ENCODE measurements at places on chromosomes 4 and X.

- no peak for DNase-seq
Measured at GRCh38 chr4:143163614-143164013, 21.1 kb upstream of the USP38 start.

DNA sequence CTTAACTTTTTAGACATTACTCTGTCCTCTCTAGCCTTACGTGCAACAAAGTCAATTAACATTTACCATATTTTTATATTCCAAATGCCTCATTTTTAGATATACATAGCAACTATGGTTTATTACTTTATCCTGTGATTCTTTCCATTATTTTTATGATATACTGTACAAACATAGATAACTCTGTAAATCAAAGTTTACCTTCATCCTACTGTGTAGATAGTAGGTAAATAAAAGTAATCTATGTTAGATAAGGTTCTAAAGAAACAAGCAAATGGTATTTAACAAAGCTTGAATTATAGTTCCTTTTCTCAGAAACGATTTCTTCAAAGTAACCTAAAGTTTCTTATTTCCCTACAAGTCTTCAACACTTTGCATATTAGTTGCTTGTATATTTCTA lies 350.0 kb downstream of the GALNTL6 start:
- no peak for DNase-seq

GRCh38 chr4:13537011-13537831 lies 7.1 kb downstream of the NKX3-2 start:
- DNase-seq: no peak

DNA sequence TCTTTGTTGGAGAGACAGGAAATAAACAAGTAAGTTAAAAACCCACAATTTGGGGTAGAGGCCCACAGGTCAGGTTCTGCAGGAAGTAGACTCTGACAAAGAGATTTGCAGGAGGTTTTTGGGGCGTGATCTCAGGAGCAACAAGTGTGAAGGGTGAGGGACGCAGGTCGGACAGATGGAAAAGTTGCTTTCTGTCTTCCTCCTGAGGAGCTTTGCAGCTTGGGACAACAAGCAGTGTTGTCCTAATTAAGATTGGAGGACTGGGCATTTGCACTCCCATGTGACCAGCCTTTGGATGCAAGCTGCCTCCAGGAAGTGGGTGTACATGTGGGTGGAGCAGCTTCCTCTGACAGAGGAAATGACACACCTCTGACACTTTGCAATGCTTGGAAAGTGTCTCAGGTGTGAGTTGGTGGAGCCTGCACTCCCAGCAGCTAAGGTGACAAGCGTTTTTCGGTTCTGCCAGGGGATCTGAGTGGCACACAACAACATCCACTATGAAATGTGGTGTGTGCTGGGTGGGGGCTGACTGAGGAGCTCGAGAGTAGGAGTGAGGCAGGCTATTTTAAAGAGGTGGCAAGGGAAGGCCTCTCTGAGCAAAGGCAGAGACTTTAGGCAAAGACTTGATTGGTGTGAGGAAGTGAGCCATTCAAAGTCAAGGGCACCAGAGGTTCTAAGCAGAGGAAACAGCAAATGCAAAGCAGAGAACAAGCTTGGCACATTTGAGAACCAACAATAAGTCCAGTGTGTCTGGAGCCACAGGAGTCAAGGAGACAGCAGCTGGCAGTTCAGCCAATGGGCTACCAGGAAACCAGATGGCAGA lies 339.8 kb upstream of the GATB start:
- no peak for DNase-seq

DNA sequence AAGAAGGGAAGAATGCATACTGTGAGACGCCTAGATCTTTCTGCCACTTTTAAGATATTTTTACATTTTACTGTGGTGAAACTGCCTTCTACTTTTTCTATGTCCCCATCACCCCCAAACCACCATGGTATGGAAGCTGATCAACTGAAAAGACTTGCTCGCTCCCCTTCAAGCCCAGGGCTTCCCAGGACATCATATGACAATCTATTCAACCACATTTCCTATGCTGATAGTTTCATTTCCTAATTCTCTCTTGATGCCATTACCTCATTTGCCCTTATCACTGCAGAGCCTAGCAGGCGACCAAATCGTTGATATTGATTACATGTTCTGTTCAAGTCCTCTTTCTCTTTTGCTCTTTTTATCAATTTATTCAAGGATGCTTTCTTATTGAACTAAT lies 40.1 kb upstream of the KLHL34 start:
- no peak for DNase-seq

DNA sequence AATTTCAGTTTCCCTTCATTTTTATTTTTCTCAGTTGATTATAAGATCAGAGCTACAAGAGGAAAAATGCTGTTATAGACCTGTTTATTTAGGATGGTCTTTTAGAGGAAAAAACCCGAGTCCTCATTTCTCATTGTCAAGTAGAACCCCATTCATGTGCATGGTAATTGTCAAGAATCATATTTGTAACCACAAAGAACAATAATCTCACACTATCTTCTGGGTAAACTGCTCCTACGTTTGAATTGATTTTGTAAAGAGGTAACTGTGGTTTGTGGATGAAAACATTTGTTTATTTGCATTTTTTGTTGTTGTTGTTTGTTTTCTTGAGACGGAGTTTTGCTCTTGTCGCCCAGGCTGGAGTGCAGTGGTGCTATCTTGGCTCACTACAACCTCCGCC lies 23.8 kb downstream of the RAPGEF2 start:
- DNase-seq: no peak

DNA sequence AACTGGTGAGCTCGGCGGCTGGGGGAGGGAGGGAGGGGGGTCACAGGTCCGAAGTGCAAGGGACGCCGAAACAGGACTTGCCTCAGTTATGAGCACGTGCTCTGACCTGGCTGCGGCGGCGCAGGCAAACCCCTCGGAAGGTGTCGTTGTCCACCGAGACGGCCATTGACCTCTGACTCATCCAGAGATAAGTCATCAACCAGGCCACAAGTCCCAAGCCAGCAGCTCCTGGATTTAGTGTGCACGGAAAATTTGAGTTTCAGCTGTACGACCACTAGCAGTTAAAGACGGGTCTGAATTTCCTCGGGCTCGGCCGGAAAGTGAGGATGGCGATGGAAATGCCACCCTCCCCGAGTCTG lies 674 bp downstream of the SH3D19 start:
- DNase-seq: no peak
